Thoracic aorta (tissue), 2 donors: ENCODE measurements at places on chromosomes 7 and 10. TPM values are rescaled to one million over a fixed set of nuclear protein-coding genes. Genes with fewer than 3 reads are reported as not detected.

Gene PPP1R9A
- 5.7 TPM for total RNA-seq

Gene SNX10
- 2.3 TPM for total RNA-seq

Gene EPO
- total RNA-seq = not detected

Gene UTF1
- not detected for total RNA-seq

Gene BMPER
- total RNA-seq = 2.3 TPM

Gene PSPH
- 5.8 TPM for total RNA-seq

- H3K4me1 ChIP-seq = peaks cover 6% of the 10 kb centered on the region
- no peak for DNase-seq
- no peaks in the 10 kb centered on the region for H3K27me3 ChIP-seq
- H3K36me3 ChIP-seq = no peaks in the 10 kb centered on the region
Measured at GRCh38 chr7:11188529-11189310, 215.0 kb downstream of the PHF14 start.

DNA sequence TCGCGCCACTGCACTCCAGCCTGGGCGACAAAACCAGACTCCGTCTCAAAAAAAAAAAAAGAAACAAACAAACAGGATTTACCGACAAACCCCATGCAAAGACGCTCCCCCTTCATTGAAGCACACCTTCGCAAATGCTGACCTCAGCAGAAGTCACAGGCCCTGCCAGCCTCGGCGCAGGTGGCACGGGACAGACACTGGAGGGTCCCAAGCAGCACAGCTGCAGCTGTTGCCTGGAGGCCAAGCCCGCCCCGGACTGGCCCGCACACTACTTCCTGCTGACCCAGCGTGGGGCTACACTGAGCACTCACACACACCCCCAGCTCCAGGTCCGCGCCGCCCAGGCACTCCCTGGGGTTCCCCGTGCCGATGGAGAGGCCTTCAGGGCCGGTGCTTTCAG, 31.2 kb downstream of the SNX8 start:
- no peaks in the 10 kb centered on the region for H3K36me3 ChIP-seq
- H3K27ac ChIP-seq = no peak overlapping the region
- no peaks in the 10 kb centered on the region for H3K27me3 ChIP-seq
- H3K4me1 ChIP-seq = no peaks in the 10 kb centered on the region

DNA sequence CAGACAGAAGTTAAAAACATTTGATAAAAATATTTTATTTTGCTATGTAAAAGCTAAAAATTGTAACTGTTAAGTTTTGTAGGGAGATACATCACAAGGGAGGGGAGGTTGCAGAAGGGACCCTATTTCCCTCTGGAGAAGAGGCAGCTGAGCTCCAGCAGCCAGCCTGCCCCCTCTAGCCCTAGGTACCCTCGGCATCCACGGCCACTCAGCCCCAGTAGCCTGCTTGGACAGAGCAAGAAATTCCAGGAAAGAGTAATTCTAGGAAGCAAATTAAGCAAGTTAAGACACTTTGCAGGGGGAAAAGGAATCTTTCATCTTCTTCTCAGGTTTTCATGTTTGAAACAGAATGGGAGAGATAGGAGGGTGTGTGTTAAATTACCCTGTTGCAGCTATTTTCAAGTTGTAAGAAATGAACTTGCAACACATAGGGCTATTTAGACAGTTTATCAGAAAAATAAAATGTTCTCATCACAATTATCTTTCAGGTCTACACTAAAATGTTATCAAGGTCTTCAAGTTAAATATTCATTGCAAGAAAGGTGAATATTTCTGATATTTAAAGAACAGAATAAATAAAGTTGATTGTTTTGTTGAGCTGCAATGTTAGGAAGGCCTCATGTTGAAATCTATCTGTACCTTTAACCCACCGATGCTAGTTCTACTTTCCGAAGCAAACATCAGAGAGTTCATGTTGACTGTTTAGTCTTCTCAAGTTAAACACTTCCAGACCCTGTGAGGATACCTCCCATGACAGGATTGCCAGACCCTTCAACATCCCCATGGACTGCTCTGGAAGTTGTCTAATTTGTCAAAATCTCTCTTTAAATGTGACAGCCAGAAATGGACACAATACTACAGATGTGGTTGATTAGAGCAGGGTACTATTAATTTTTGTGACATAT, 5.5 kb downstream of the SGCE start:
- no peak overlapping the region for H3K4me3 ChIP-seq
- no peak overlapping the region for H3K27ac ChIP-seq
- H3K36me3 ChIP-seq = no peaks in the 10 kb centered on the region

GRCh38 chr10:84117686-84118394, 21.5 kb upstream of the GHITM start:
- no peaks in the 10 kb centered on the region for H3K4me1 ChIP-seq
- H3K36me3 ChIP-seq = no peaks in the 10 kb centered on the region
- no peak overlapping the region for H3K27ac ChIP-seq
- H3K4me3 ChIP-seq = no peak overlapping the region
- H3K27me3 ChIP-seq = no peaks in the 10 kb centered on the region

GRCh38 chr10:7007600-7008190, 403.1 kb downstream of the SFMBT2 start:
- H3K27ac ChIP-seq = no peak overlapping the region
- H3K4me3 ChIP-seq = no peak overlapping the region
- no peaks in the 10 kb centered on the region for H3K27me3 ChIP-seq
- H3K36me3 ChIP-seq = no peaks in the 10 kb centered on the region

- H3K4me1 ChIP-seq = no peaks in the 10 kb centered on the region
- no peak for DNase-seq
- no peaks in the 10 kb centered on the region for H3K36me3 ChIP-seq
- H3K27ac ChIP-seq = no peak overlapping the region
- no peak overlapping the region for H3K4me3 ChIP-seq
- no peaks in the 10 kb centered on the region for H3K27me3 ChIP-seq
Measured at GRCh38 chr7:117790731-117791130, 82.5 kb downstream of the CTTNBP2 start.

DNA sequence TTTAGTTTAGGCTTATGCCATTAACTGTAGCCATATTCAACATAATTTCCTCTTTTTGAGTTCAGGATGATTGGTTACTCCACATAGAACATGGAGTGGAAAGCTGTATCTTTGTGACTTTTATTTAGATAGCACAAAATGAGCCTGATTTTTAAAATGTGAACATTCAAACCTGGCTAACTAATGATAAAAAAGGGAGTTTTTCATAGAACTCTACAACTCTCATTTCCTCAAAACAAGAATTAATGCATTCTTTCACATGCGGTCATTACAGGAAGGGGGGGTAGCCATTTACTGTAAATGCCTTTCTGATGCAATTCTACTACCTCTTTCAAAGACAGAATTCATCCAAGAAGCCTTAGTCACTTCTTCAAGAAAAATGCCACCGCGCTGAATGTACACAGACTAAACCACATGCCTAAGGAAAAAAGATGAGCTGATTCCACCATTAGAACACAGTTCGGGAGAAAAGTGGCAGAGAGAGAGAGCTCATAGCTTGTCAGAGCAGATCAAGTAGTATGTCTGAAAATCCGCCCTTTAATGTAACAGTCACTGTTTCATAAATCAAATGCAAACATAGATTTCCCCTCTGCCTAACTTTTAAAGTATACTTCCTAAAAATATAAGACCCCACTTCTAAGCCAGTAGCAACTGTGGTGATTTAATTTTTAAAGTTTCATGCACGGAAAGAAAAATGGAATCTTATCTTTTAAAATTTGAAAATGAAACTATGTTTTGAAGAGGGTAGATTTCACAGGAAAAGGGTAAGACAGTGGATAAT, 226.4 kb upstream of the KLF14 start:
- peak overlapping the region; percentile 14 for H3K4me3 ChIP-seq
- no peak for DNase-seq
- peak overlapping the region; percentile 28 for H3K27ac ChIP-seq
- peaks cover 3% of the 10 kb centered on the region for H3K36me3 ChIP-seq
- peaks cover 46% of the 10 kb centered on the region for H3K4me1 ChIP-seq

GRCh38 chr7:105775580-105775979, 100.8 kb downstream of the ATXN7L1 start:
- no peak overlapping the region for H3K27ac ChIP-seq
- H3K4me3 ChIP-seq = no peak overlapping the region
- no peaks in the 10 kb centered on the region for H3K36me3 ChIP-seq

DNA sequence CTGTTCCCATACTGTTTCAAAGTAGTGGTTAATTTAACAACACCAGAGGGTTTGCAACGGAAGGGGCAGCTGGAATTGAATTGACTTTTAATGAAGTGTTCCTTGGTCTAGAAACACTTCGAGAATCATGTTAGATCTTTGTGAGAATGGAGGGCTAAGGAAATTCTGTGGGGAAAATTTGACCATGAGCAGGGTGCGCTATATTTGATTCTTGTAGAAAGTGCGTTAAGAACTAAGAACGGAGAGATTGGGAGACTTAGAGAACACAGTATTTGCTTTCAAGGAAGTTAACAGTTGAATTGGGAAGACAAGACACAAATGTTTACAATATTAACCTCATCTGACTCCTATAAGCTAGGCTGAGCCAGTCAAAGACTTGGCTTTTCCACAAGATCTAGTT, 1.2 kb downstream of the ZNF212 start:
- no peaks in the 10 kb centered on the region for H3K27me3 ChIP-seq
- no peak for DNase-seq
- peak overlapping the region; percentile 95 for H3K4me3 ChIP-seq
- peaks cover 23% of the 10 kb centered on the region for H3K4me1 ChIP-seq

DNA sequence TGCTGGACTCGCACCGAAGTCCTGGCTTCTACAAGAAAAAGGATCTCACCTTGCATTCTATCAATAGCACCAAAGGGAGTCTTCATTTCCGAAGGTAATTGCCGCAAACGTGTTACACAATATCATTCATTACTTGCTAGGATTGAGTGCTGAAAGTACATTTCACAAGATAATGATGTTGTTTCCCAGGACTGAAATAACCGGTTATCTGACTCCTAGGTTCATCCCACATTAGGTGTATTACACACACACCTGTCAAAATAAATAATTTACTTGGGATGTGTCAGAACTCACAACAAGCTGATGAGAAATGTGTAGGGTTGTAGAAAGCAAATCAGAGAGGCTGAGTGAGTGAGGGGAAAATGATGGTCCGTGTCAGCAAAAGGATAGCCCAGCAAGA, 219.4 kb upstream of the RHOBTB1 start:
- H3K36me3 ChIP-seq = no peaks in the 10 kb centered on the region
- peaks cover 23% of the 10 kb centered on the region for H3K4me1 ChIP-seq
- H3K4me3 ChIP-seq = no peak overlapping the region
- H3K27ac ChIP-seq = no peak overlapping the region

DNA sequence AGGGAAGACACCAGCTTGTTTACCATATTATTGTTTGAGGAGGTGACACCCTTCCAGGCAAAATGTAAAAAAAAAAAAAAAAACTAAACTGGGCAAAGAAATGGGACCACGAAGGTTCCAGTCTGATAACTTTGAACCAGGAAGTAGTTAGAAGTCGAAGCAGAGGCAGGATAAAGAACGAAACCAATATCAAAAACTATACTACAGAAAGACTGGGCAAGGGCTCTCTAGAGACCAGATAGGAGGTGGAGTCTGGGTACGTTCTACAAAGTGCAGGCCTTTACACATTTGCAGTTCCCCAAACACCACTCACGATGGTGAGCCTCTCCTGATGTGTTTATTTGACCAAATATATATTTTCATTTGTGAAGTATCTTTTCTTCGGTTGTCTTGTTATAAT, 125.7 kb upstream of the CDK1 start:
- H3K4me1 ChIP-seq = no peaks in the 10 kb centered on the region
- no peak overlapping the region for H3K4me3 ChIP-seq
- no peaks in the 10 kb centered on the region for H3K27me3 ChIP-seq
- no peaks in the 10 kb centered on the region for H3K36me3 ChIP-seq
- H3K27ac ChIP-seq = no peak overlapping the region

- H3K4me3 ChIP-seq = no peak overlapping the region
- H3K27me3 ChIP-seq = no peaks in the 10 kb centered on the region
- H3K4me1 ChIP-seq = peaks cover 26% of the 10 kb centered on the region
- no peaks in the 10 kb centered on the region for H3K36me3 ChIP-seq
Measured at GRCh38 chr10:4345877-4346646, 479.9 kb upstream of the AKR1E2 start.
